ENCODE measurements at places on chromosomes 4 and X.

DNA sequence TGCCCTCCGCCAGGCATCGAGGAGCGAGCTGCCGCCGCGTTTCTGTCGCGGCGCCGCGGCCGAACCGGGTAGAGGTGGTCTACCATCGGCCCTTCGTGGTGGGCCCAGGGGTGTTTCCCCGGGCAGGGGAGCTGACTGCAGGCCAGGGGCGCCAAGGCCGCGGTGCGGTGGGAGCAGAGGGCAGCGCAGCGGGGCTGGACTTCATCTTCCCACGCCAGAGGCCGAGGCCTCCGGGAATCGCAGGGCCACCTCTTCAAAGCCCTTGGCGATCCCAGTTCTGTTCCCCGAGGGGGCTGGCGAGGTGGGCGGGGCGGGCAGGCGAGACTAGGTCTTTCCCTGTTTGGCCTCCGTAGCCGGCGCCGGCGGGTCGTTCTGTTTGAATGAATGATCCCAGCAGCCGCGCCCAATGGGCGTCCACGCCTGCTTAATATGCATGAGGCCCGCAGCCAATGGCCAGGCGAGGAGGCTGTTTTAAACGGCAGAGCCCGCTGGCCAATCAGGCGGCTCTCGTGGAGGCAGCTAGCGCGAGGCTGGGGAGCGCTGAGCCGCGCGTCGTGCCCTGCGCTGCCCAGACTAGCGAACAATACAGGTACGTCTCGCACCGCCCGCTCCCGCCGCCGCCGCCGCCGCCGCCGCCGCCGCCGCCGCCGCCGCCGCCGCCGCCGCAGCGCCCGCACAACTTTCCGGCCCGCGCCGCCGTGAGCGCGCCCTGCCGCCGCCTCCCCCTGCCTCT lies at the start of gene HMGB3:
HMGB3 (plus strand) TSS at position 548 of the 733 bp plus-strand sequence. CDS start 2,265 bp downstream, outside the sequence.
- DNase-seq, result peak; percentile 95

- DNase-seq, result no peak
Observed at GRCh38 chr4:35556387-35556786, 687.9 kb downstream of the ARAP2 start.

- DNase-seq, result no peak
Observed at GRCh38 chr4:139783741-139784484, 118.3 kb downstream of the MGST2 start.

GRCh38 chrX:47927212-47927611 lies 76.6 kb downstream of the ZNF182 start:
- DNase-seq, result no peak

GRCh38 chr4:68494688-68495087 lies 47.4 kb downstream of the TMPRSS11E start:
- no peak for DNase-seq

- no peak for DNase-seq
Observed at GRCh38 chr4:151727365-151727764, 33.4 kb downstream of the GATB start.

DNA sequence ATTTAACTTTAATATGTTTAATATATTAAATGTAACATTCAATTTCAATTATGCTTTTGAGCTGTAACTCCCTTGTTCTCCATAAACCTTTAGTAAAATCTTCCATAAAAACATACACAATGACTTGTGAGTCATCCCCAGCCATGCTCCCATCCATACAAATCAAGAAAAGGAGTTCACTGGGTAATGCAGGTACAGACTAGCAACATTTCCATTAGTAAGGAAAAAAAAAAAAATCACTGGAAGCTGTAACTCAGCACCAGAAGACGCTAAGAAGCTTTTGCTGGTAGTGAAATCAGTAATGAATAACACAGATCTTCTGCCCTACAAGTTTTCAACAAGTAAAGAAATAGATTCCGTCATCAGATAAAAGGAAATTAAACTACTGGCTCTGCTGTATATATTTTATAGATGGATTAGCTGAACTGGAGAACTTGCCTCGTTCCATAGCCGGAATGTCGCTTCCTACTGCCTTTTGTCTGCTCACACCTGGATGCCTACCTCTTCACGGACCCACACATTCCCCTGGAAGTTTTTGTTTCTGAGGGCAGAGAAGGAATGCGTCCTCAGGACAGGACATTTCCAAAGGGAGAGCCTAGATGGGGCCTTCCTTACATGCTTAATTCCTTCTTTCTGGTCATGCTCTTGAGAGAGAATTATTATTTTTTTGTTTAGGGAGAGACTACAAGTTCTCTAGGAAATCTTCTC lies 298.4 kb upstream of the ANKRD50 start:
- no peak for DNase-seq

DNA sequence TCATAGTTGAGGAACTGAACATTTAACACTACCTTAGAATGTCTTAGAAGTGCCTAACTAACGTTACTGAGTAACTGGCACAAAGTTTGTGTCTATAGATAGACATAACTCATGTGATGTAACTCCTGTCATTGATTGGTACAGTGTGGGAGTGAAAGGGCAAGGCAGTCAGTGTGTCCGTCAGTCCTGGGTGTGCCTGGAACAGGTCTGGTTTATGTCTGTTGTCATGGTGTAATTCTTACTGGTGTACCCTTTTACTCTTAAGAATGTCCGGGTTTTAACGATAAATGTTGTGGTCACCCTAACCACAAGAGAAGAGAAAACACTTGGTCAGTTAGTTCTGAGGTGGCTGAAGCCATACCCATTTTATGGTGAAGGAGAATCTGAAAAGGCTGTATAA lies 93.1 kb upstream of the ESX1 start:
- no peak for DNase-seq

- DNase-seq, result peak; percentile 64
Observed at GRCh38 chrX:140712413-140713173, 3.0 kb downstream of the LINC00632 start.

DNA sequence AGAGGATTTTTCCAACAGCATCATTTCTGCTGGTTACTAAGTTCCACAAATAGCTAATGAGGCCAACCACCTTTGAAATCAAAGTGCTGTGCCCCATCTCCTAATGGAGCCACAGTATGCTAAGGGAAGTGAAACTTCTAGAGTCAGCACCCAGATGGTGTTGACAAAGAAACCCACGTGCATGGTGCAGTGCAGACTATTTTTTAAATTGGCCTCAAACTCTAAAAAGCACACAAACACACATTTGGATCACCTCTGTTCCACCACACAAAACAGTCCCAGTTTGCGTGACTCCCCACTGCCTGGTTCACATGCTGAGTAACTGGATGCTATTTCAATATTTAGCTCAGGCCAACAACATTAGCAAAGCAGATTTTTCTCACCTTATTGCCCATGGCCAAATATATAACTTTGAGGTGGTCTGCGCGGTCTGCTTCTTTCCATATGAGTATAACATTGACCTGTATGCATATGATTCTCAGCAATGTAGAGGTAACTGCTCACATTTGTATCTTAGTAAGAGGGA lies 69.9 kb downstream of the AMELX start:
- no peak for DNase-seq

DNA sequence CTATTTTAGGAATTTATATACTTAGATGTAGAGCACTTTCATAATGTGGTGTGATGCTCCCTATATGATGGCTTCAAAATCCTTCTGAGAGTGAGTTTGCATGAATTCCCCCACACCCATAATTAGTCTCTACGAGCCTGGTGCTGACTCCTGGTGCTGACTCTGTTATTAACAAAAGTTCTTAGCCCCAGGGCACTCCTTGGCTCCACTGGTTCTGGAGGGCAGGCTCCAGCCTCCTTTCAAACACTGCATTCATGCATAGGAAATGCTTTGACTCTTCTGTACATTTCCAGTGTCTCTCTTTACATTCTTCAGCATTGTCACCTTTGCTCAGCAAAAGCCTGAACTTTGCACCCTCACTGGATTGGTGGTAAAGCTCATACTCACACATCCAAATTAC lies 64.0 kb downstream of the LNX1 start:
- DNase-seq, result no peak

- no peak for DNase-seq
Observed at GRCh38 chr4:8556341-8557150, 23.6 kb upstream of the GPR78 start.

DNA sequence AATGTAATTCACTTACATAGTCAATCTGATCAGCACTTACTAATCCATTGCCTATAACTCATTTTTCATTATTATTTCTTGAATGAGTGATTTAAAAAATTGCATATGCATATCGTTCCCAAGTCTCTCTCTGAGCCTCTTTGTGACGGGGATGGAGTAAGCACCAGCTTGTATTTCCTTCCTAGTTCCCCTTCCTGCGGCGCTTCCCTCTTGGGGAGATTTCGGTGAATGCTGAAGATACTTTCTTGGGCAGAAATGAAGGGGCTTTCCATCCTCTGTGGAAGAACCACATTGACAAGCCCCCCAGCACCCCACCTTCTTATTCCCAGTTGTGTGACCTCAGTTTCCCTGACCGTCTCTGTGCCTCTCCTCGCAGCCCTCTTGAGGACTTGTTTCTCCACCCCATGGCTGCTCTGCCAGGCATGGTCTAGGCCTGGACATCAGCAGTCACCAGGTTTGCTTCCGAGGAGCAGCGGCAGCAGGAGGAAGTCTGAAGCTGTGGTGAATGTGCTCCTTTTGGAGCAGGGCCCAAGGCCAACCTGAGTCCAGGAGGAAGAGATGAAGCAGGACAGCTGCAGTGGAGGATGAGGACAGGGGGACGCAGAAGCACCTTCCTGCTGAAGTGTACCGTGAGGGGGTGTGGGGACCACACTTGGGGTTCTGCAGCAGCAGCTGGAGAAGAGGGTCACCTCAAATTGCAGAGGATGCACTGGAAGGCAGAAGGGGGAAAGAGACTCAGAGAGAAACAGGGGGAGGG lies 124.9 kb downstream of the IRF2 start:
- DNase-seq, result no peak

GRCh38 chr4:4641661-4642495 lies 100.0 kb upstream of the STX18 start:
- DNase-seq, result no peak

GRCh38 chr4:8607603-8608481 lies 15.3 kb downstream of the CPZ start:
- DNase-seq, result peak; percentile 52

DNA sequence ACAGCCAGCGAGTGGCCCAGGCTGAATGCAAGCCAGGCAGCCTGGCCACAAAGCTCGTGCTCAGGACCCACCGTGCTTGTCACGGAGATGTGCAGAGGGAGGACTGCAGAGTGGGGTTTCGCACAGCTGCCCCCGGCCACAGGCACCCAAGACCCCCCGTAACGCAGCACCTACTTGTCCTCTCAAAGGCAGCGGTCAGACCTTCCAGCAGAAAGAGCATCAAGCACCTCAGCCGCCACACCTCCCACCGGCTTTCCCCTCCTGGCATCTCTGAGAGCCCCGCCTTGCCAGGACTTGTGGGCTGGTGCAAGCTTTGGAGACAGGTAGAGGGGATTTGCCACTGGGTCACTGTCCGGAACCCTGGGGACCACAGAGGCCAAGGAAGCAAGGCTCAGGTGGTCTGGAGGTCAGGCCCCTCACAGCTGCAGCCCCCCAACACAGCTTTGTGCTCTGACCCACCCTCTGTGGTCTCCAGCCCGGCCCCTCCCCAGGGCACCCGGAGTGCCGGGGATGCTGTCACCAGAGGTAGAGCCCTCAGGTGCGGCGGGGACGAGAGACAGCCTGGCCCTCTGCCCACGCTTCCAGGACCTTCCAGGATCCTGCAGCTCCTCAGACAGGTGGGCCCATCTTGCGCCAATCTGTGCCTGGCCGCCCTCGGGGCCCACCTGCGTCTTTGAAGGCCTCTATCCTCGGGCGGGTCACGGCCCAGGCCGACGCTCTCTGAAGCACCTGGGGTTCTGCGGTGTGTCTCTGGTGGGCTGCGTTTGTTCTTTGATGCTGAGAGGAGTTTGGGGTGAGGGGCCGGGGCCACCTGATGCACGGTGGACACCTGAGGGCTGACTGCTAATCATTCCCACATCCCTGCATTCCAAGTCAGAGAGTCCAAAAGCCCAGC lies 34.4 kb upstream of the HMX1 start:
- DNase-seq, result no peak

GRCh38 chr4:168841000-168841671 lies 168.9 kb downstream of the CBR4 start:
- no peak for DNase-seq

GRCh38 chrX:22124098-22124497 lies 92.0 kb downstream of the PHEX start:
- no peak for DNase-seq

- peak; percentile 68 for DNase-seq
Observed at GRCh38 chrX:48864210-48864609, 28.8 kb upstream of the PCSK1N start.

DNA sequence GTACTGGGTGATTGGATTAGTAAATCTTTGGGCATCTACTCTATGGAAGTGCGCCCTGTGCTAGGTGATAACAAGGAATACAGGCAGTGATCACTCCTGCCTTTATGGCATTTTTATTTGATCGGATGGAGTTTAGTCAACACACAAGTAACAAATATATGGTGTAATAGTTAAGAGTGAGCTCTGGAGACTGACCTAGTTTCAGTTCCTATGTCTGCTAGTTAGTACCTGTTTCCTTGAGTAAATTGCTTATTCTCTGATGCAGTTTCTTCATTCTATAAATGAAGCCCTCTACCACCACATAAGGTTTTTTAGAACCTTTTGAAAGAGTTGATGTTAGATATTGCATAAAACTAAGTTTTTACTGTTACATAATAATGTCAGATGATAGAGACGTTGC lies 134.6 kb downstream of the KDM6A start:
- DNase-seq, result no peak

DNA sequence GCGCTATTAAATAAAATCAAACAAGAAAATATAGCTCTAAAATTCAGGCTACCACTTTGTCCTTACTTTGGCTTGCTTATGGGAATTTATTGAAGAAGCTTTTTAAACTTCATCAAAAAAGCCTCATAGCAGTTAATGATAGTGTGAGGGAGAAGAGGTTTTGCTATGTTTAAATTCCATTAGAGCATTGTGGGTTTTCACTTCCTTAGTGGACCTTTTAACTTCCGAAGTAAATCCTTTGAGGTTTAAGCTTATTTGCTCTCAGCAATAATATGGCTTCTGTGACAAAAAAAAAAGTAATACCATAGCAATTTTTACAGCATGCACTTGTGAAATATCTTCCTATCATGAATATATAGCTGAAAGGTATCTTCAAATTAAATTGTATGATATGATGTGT lies 120.2 kb upstream of the NDST4 start:
- DNase-seq, result no peak

GRCh38 chrX:71173440-71173839 lies 28.8 kb downstream of the NLGN3 start:
- DNase-seq, result no peak

DNA sequence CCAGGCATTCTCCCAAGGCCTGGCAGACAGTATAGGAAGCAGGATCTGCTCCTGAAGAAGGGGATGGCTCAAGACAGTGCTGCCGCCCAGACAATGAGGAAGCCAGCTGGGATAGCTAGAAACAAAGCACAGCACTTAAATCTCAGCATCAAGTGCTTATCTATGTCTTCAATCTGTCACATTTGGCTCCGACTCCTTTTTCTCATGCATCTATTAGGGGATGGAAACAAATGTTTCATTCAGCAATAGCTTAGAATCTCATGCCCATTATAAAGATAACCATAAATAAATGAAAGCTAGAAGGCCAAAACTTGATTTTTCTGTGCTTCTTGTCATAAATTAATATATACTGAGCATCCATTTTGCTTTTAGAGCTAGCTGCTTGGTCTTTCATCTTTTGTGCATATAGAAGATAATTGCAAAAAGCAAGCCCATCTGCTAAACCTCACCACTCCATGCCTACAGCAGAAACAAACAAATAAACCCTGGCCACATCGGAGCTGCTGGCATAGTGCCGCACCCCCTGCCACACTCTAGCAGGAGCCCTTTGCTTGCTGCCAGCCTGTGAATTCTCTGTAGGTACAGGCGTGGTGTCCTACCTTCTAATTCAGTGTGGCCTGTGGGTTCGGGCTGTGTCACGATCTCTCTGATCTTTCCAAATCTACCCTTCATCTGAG lies 75.9 kb downstream of the AASDH start:
- no peak for DNase-seq

- no peak for DNase-seq
Observed at GRCh38 chr4:18441203-18441590, 419.6 kb upstream of the LCORL start.
